ENCODE measurements at places on chromosomes 2 and 18.
A peak's percentile ranks its signal among the peaks of the same experiment; 100 is the strongest.

- DNase-seq: no peak
Measured at GRCh38 chr2:232890536-232890895, 20.5 kb downstream of the SNORC start.

DNA sequence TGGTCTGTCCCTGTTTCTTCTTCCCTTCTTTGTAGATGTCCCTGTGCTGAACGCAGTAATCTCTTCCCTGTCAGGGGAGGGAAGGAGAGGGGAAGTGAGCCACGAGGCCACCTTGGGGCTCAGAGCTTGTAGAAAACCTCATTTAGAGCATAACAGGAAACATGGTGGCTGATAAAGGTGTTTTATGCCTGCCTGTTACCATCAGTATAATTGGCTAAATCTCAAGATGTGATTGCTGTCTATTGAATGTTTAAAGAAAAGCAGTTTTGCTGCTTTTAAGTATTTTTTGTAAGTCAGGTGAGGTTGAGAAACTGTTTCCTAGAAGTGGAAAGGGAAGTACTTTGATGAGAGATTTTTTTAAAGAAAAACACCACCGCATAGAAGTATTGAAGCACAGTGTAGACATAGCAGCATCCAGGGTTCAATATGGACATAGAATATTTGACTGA lies 59.7 kb upstream of the PDK1 start:
- DNase-seq: peak; percentile 73

GRCh38 chr2:132725148-132725547 lies 55.1 kb upstream of the LYPD1 start:
- DNase-seq: no peak

DNA sequence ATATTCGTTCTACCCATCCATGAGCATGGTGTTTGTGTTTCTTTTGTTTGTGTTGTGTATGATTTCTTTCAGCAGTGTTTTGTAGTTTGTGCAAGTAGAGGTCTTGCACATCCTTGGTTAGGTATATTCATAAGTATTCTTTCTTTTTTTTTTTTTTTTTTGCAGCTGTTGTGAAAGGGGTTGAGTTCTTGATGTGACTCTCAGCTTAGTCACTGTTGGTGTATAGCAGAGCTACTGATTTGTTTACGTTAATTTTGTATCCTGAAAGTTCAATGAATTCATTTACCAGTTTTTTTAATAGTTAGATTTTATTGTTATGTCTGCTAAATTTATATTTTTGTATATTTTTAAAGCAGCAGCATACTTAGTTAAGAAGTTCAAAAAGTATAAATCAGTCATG lies 834.4 kb upstream of the NRXN1 start:
- no peak for DNase-seq

- DNase-seq: no peak
Measured at GRCh38 chr2:120858361-120859106, 122.9 kb downstream of the GLI2 start.

DNA sequence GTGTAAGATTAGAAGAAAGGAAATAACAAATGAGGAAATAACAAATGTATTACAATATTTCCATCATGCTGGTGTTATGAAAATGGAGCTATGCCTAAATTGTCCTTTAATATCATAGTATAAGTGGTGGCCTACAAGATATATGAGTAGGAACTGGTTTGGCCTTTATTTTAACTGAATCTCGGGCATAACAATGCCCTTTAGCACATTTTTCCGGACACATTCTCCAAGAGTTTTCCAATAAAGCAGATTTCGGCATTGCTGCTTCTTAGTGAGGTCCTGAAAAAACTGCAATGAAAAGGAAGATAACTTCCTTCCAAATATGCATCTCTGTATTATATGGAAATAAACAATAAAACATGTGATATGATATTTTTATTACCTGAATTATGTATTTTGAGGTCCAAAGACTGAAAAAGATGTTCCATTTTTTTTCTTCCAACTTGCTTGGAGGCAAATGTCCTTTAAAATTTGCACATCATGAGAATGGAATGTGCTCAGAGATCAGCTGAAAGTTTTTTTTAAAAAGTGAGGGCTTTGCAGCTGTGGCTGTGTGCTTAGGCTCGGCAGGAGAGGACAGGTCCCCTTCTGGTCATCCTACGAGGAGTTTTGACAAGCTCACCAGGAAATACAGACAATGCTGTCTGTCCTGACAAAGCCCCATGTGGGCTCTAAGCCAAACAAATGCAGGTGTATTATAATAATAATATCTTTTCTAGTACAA lies 132.3 kb upstream of the RND3 start:
- DNase-seq: no peak

DNA sequence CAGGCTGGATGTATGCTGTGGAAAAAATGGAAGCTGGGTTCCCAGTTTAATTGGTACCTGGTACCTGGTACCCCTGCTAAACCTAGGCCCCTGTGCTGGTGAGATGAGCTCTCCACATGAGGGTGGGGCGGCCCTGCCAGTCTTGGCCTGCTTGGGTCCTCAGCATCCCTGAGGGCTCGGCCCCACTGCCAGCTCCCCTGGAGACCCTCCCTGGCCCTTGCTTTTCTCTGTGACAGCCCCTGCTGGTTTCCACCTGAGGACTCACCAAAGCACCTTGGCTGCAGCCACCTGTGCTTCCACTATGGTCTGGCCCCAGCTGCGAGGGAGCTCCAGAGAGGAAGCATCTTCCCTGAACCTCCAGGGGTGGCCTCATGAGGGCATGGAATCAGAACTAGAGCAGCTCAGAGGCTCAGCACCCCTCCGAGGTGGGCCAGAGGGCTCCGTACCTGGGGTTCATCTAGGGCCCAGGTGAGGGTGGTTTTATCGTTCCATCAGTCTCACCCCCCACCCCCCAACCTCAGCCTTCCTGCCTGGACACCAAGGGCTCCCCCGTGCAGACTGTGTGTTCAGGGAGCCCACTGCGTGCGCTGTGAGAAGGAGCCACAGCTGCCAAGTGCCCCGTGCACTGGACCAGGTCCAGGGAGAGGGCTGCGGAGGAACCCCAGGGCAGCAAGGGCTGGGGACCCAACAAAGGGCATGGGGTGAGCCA lies 23.7 kb upstream of the HDAC4 start:
- DNase-seq: no peak

- no peak for DNase-seq
Measured at GRCh38 chr2:221097568-221097915, 474.6 kb downstream of the EPHA4 start.

GRCh38 chr2:237604391-237604790 lies 13.9 kb upstream of the RAB17 start:
- no peak for DNase-seq

GRCh38 chr2:138601458-138602165 lies 100.0 kb downstream of the SPOPL start:
- no peak for DNase-seq

DNA sequence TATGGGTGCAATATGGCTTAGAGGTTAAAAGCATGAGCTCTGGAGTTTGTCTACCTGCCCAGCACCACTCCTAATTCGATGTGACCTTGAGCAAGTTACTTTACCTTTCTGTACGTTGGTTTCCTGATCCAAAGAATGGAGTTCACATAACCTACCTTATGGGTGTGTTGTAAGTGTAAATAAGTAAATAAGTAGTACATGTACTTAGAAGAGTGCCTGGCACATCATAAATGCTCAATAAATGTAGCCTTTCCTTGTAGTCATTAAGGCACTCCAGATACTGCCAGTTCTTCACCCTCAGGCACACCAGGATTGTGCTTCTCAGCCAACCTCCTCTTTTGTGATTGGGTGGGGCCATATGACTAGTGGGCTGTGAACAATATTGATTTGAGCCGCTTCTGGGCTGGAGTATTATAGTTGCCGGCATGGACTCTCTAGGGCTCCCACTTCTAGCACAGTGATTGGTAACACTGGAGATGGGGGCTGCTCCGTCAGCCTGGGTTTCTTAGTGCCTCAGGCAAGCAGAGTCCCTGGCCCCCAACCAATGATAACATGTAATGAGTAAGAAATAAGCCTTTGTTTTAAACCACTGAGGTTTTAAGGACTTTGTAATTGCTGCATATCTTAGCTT lies 101.7 kb upstream of the NOSTRIN start:
- no peak for DNase-seq

DNA sequence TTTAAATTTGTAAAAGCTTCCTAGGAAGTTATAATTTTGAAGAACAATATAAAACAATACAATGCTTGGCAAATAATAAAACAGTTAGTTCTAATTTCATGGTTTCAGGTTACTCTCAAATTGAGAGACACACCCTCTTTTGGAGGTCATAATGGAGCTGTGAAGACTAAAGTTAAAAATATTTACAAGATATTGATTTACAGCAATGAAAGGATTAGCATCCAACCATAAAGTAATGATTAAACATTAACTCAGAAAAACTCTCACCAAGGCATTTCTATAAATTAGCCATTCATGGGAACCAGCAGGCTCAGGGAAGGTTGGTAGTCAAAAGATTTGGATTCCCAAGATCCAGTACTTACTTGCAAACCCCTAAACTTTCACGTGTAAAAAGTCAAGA lies 6.4 kb downstream of the DPP4 start:
- DNase-seq: no peak

- no peak for DNase-seq
Measured at GRCh38 chr2:179614121-179614520, 247.3 kb downstream of the ZNF385B start.

- DNase-seq: no peak
Measured at GRCh38 chr2:236177967-236178889, 10.0 kb upstream of the GBX2 start.

- DNase-seq: no peak
Measured at GRCh38 chr2:127950264-127950663, 64.5 kb upstream of the AMMECR1L start.

- no peak for DNase-seq
Measured at GRCh38 chr2:37644191-37644590, 27.3 kb downstream of the CDC42EP3 start.

DNA sequence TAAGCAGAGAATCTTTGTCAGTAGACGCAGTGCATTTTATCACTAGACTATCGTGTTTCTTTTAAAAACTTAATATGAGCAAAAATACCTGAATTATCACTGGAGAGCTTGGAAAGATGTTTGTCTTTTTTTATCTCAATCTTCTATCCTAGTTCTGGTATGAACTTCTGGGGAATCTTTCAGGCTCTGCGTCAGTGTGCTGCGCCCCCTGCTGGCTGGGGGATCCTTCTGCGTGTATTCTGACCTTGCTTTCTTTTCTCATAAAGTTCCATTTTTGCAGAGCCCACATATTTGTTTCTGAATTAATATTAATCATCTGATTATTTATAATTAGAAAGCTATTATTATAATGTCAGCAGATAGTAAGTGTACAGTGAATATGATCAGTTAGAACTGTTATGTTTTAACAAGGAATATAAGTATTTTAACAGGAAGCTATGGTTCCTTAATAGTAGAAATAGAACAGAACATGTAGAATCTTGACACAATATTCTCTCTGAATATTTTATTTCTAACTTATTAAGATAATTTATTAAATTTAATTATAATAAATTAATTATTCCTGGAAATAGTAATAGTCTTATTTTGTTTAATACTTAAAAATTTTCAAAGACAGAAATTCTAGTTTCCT lies 945.0 kb upstream of the CRIM1 start:
- peak; percentile 19 for DNase-seq

DNA sequence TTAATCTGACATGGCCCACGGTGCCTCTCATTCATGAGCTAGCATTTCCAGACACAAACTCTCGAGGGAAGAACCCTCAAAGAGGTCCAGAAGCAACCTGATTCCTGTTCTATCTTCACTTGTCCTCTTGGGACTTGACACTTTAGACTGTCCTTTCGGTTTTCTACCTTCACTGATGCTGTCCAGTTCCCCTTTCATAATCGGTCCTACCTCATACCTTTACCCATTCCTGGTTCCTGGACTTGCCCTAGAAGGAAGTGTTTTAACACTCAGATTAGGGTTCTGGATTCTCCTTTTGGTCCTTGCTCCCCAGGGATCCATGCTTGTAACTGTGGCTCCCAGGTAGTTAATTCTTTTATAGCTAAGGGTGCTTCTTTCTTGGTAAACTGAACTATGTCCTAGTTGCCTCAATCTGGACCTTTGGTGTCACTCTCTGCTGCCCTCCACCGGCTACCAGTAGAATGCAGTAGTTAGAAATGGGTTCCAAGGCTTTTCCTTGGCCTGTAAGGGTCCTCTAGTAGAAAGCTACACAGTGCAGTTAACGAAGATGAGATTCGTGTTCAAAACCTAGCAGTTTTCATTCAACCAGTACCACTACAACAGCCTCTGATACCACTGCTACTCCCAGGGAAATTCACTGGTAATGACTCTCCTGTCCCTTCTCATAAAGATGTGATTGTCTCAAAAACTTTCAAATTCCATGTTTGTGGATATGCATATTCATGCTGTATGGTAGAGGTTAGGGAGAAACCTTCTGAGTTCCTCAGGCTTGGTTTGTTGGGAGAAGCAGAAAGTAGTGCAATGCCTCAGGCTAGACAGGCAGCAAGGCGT lies 178.1 kb upstream of the CYP26B1 start:
- DNase-seq: no peak

DNA sequence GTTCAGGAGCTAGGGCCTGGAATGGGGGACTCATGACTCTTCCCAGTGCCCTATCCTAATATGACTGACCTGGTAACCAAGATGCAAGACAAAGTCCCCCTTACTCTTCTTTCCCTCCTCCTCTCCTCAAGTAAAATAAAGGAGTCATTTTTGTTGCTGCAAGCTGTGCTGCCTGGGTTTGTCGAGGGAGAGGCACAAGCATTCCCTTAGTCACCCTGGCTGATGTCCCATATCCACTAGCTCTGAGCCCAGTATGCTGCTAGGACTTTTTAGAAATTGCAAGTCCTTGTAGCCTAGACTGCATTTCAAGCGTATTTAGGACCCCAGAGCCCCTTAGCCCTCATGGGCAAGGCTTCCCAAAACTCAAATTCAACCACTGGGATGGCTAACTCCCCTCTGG lies 338.5 kb upstream of the SETBP1 start:
- DNase-seq: no peak

DNA sequence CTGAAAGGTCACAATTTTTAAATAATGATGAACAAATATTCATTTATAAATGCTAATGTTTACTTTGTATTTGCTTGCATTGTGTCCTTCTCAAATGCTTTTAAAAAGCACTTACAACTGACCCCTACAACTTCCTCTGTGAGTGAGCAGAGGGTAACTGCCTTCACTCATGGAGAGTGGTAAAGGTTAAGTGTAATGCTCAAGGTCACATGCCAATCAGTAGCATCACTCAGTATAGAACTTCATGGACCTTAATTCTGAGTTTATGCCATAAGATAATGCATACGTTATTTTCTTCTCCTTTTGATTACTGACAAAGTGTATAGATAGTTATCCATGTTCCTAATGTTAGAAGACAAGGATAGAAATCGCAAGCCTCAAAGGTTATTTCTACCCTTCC lies 91.8 kb upstream of the SERTAD2 start:
- no peak for DNase-seq

- peak; percentile 18 for DNase-seq
Measured at GRCh38 chr18:9613550-9614400, 584 bp downstream of the PPP4R1 start.
